Cardiac muscle cell (in vitro differentiated cells and primary cell): ENCODE measurements at places on chromosomes 3 and 15. TPM values are rescaled to one million over a fixed set of nuclear protein-coding genes. Genes with fewer than 3 reads are reported as not detected.

The RSL24D1 gene
- total RNA-seq, result 30.3 and 45.8 TPM in 2 replicates

The PAK2 gene
- 19.1 and 48.6 TPM in 2 replicates for total RNA-seq

The TRAK1 gene
- total RNA-seq, result 66.4 and 74.5 TPM in 2 replicates

The TGM4 gene
- not detected in 2 replicates for total RNA-seq

DNA sequence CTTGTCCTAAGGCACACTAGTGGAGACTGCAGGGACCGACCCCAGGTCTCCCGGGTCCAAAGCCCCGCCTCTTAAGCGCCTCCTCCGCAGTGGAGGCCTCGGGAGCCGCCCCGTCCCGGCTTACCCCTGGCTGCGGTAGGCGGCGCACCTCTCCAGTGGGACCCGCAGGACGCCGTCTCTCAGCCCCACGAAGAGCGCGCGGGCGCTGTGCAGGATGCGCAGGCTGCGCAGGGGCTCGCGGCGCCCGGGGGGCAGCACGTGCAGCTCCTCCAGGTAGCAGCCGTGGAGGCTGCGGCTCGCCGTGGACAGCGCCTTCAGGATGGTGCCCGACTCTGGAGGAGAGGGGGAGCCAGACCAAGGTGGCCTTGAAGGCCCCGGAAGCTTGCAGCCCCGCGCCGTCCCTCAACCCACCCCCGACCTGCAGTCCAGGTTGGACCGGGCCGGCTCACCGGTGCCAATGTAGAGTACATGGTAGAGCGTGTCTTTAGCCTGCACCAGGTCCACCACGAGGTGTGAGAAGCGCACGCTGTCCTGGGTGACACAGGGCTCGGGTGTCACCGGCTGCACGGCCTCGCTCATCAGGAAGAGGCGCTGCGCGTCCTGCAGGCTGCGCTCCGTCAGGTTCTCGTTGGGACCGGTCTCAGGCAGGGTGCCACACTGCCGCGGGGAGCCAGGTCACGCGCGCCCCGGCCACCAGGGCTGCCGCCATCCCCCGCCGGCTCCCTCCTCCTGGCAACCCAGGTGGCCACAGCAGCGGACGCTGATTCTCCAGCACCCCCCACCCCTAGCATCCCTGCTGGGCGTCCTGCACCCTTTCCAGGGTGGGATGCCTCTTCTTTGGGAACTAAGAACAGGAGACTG is 105.5 kb downstream of the SEMA5B start:
- DNase-seq, result peak; percentile 27

DNA sequence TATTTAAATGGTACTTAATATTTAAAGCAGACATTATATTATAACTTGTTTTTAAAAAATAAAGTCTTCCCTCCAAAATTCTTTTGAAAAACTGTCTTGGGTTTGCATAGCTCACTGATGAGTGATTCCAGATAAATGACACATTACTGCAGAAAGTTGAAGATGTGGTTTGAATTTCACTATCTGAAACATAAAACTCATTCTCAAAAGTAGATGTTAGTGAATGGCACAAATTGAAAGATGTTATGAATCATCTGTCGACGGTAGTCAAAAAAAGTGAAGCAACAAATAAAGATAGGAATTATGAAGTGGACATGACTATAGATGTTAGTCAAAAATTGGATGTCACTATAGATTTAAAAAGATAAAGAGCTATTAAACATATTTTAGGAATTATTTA is 280.5 kb downstream of the GAP43 start:
- DNase-seq, result no peak

DNA sequence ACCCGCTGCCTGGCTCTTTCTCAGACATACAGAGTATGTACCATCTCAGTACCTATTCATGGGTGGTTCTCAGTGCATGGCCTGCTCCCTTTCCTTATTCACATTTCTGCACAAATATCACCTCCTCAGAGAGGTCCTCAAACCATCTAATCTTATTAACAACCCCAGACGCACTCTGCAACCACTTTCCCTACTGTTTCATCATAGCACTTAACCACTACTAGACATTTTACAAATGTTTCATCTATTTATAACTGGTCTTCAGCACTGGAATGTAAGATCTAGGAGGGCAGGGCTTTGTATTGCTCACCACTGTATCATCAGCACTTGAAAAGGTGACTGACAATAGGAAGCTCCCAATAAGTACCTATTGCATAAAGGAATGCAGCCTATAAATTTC is 45.1 kb downstream of the TNIK start:
- no peak for DNase-seq

DNA sequence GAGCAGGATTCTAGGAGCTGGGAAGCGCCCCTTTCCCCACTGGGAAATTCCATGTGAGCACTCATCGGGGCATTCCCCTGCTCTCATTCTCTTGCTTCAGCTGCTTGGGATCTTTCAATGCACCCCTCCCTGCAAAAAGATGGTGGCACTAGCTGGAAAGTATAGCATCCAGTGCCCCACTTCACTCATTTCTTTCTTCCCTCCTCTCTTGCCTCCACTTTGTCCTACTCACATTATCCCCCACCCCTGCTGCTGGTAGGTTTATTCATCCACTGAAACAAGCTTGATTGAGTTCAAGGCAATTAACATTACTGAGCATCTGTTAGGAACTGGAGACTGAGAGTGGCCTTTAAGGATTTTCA is 84.8 kb upstream of the LIMD1 start:
- DNase-seq, result no peak

GRCh38 chr3:158026236-158026635 is 80.0 kb downstream of the SHOX2 start:
- DNase-seq, result no peak

DNA sequence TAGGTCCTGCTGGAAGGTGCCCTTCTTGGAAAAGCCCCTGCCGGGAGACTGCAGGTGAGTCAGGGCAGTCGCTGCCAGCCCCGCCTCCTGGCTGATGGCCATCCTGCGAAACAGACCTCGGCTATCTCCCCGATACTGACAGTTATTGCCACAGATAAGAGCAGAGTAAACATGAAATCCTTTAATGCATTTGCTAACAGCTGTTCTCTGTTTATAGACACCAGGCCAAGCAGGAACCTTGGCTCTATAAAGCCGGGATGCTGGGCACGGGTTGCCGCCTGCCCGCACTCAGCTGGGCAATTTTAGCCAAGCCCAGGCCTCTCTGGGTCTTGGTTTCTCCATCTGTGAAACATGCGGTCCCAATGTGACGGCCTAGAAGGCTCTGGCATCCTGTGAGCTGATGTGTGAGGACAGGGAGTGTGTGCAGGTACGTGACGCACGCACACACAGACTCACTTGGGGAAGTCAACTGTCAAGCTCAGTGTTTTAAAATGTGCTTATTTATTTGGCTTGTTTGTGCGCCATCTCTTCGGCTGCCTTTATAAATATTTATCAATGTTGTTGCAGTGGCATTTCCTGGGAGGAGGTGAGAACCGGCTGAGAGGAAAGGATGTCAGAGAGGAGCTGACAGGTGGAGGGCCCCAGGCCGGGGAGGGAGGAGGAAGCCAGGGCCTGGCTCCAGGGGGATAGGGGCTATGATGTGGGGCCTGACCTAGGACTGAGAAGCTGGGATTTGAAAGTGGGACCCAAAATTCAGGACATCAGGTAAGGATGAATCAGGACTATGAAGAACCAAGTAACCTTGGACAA is 50.8 kb upstream of the PRR23E start:
- DNase-seq, result no peak

GRCh38 chr3:67109651-67110204 is 111.6 kb downstream of the KBTBD8 start:
- peak; percentile 71 for DNase-seq

DNA sequence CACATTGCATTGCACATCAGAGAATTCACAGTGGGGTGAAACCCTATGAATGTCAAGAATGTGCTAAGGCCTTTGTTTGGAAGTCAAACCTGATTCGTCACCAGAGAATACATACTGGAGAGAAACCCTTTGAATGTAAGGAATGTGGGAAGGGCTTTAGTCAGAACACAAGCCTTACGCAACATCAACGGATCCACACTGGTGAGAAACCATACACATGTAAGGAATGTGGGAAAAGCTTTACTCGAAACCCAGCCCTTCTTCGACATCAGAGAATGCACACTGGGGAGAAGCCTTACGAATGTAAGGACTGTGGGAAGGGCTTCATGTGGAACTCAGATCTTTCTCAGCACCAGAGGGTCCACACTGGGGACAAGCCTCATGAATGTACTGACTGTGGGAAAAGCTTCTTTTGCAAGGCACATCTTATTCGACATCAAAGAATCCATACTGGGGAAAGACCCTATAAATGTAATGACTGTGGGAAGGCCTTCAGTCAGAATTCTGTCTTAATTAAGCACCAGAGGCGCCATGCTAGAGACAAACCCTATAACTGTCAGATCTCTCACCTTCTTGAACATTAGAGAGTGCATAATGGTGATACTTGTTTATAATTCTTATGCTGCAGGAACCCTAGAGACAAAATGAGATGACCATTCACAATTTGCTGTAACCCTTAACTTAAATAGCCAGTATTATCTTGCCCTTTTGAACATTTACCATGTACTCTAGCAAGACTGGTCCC is 9.0 kb downstream of the ZNF662 start:
- peak; percentile 4 for DNase-seq

DNA sequence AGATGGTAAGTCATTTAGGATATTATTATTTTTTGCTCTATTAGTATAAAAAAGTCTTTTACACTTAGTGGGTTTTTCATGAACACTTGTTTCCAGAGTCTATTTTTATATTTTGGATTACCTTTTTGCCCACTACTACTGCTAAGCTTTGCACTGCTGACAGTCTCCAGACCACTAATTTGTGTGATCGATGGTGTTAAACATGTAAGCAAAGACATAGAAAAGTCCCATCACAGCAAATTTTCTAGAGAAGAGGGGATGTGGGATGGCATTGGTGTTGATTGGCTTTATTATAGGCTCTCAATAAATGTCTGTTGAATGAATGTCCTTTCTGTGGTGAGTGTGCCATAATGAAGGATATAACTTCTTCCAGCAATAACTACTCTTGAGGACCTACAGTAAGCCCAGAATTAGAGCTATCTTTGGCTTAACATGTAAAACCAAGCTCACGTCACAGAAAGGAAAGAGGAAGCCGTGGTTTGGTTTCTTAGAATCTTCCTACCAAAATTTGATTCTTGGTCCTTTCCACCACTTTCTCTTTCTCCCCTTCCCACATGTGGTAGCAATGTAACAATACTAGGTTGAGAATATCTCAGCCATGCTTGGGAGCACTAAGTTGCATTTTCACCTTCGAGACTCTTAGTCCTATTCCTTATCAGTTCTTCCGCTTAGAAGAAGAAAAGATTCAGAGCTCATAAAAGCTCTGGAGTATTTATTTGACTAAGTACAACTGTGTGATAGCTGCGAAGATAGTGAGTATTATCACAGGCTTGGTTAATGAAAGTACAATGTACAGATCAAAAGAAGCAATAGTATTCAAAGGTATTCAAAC is 90.6 kb upstream of the UMPS start:
- DNase-seq, result no peak

DNA sequence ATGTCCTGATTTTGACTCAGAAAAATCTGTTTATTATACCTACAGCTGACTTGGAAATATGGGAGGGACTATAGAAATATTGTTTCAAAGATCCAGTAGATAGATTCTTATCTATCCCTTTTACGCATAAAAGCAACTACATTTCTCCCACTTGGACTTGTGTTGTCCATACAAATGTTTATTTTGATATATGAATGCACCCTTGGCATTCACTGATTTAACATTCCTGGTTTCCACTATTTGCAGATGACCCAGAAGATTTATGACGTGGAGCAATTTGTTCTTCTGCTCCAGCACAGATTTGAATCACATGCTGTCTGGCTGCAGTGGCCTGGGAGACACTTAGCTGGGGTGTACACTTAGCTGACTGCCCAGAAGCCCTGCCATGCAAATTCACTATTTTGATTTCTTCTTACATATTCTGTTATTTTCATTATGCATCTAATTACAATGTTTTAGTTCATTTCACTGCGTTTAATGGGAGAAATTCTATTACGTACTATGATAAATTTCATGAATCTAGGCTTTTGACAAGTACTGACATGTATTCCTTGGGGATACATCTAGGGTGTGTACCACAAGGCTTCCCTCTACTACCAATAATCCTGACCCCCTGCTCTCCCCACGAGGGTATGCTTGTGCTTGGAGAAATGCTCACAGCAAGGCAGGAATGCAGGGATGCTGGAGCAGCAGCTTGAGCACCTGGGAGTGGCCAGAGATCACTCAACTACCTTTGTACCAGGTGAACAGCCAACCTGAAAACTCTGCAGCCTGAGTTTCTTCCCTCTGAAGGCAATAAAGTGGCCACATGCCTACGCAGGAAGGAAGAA is 223.6 kb upstream of the TBL1XR1 start:
- no peak for DNase-seq

DNA sequence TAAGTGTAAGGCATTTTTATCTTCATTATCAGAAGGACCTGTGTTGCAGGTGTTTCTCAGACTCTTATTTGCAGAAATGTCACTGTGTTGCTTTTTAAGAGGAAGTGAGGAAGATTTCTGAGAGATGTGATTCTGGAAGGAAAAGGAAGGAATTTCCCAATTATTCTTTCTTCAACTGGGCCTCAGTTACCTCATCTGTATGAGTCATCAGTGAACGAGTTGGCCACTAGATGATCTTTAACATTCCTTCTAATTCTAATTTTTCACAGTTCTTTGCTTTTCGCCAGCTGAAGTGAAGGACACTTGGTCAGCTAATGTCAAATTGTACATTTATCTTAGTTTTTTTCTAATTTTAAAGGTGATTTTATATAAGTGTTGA is 28.9 kb downstream of the CLEC3B start:
- DNase-seq, result no peak

GRCh38 chr15:84725001-84725491 is 9.1 kb upstream of the SEC11A start:
- DNase-seq, result peak; percentile 67

DNA sequence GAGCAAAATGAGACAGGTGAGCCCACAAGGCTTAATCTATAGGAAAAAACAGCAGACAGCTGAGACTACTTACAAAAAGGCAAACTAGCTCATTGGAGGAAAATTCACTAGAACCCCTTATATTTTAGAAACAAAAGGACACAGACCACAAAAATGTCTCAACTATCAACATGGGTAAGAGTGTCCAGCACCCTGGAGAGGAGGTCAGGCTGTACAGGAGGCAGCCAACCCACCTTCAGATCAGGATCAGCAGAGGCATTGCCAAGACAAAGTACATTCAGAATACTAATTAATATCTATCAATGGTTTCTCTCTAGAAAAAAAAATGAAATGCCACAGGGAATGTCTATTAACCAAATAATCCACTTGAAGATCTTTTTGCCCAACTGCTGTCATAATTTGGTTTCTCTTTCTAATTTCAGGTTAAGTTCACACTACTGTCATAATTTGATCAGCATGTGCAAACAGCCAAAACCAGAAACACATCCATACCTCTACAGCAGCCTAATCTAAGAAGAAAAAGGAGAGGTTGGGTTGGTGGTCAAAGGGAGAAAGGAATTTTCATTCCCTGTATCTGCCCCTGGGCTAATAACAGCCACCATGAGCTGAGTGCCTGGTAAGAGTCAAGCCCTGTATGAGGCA is 26.0 kb upstream of the THBS1 start:
- DNase-seq, result no peak

DNA sequence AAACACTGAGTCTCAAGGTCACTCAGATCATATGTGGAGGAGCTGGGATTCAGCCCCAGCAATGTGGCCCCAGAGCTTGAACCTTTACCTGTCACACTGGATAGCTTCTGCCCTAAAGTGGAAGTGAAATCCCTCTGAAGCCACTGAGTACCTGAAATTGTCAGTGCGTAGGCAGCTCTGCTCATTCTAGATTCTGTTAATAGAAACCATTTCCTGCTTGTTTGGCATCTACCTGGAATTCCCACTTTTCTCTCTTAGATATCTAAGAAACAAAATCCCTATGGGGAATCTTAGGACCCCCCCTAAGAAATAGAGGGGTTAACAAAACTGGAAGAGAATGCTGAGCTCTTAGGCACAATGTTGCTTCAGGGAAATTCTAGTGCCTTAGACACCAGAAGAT is 29.8 kb downstream of the FBXL22 start:
- DNase-seq, result no peak

GRCh38 chr3:148796799-148797198 is 30.8 kb upstream of the CPB1 start:
- no peak for DNase-seq
